ENCODE measurements at places on chromosomes 2 and 18. TPM values are rescaled to one million over a fixed set of nuclear protein-coding genes. Genes with fewer than 3 reads are reported as not detected.

GRCh38 chr18:46727177-46727576 lies 29.7 kb downstream of the ST8SIA5 start:
- no peaks in the 10 kb centered on the region for H3K36me3 ChIP-seq
- DNase-seq, result no peak

- no peaks in the 10 kb centered on the region for H3K4me1 ChIP-seq
- no peak overlapping the region for H3K27ac ChIP-seq
- no peak overlapping the region for H3K4me3 ChIP-seq
- H3K27me3 ChIP-seq, result no peaks in the 10 kb centered on the region
- H3K36me3 ChIP-seq, result no peaks in the 10 kb centered on the region
- peak; percentile 60 for DNase-seq
Measured at GRCh38 chr2:165843351-165843750, 49.3 kb upstream of the GALNT3 start.

- H3K4me1 ChIP-seq, result peaks cover 44% of the 10 kb centered on the region
- no peak overlapping the region for H3K27ac ChIP-seq
- H3K27me3 ChIP-seq, result no peaks in the 10 kb centered on the region
- peak; percentile 84 for DNase-seq
Measured at GRCh38 chr18:58858591-58859468, 5.8 kb upstream of the ZNF532 start.

DNA sequence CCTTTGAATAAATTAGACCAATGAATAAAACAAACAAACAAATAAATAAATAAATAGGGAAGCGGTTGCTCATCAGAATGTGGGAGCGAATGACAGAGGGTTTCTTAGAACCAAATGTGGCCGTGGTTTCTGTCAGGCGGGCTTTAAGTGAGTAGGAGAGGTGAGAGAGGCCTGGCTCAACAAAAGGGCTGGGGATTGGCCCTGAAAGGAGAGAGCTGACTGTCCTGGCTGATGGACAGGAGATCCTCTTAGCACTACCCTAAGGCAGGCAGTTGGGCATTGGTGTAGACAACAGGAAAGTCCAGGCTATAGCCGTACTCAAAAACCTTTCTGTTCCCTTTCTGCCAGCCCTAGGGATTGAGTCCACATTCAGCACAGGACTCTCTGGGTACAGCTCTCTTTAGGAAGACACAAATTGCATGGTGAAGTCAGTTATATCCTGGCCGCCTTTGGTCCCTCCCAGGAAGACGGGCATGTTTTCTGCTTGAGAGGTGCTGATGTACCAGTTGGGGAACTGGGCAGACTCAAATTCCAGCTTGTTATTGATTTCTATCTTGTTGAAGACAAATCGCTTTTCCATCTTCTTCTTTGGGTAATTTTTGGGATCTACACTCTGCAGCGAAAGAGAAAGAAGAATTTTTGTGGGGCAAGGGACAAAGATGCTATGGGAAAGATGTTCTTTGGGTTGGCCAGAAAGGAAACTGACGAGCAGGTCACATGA lies 6.5 kb downstream of the IL1B start:
- no peaks in the 10 kb centered on the region for H3K36me3 ChIP-seq
- no peak overlapping the region for H3K27ac ChIP-seq
- H3K4me3 ChIP-seq, result no peak overlapping the region
- no peak for DNase-seq
- H3K4me1 ChIP-seq, result no peaks in the 10 kb centered on the region

DNA sequence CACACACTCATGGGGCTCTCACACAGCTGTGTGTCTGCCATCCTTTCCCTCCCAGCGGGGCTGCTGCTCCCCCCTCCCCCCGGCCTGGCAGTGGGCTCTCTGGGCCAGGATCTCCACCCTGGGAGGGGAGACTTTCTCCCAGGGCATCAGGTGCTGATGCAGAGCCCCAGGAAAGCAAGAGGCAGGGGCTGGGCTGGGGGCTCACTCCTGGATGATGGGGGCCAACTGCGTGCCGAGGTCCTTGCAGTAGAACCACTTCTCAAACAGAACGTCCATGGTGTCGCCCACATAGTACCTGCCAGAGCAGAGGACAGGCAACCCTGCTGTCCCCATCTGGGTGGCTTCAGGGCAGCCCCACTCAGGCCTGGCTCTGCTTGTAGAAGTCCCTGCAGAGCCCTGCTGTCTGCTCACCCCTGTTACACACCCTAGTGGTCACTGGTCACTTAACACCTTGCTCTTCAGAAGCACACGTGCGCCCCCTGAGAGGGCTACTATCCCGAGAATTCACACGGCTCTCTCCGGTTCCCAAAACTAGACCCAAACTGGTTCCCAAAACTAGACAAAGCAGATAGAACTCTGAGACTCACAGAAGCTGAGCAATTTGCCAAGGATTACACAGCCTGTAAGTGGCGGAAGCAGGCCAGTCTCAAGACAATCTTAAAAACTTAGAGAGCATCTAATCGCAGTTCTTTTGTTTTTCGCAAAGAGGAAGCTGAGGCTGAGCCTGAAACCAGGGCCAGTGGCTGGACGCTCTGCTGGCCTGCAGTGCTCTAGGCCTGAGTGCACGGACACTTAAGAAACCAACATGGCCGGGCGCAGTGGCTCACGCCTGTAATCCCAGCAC lies 6.6 kb upstream of the OXER1 start:
- H3K27ac ChIP-seq, result no peak overlapping the region
- DNase-seq, result peak; percentile 52
- no peaks in the 10 kb centered on the region for H3K4me1 ChIP-seq
- no peak overlapping the region for H3K4me3 ChIP-seq
- H3K27me3 ChIP-seq, result no peaks in the 10 kb centered on the region

Gene ZEB2
- total RNA-seq, result 332 TPM

Gene GPAT2
- 1.2 TPM for total RNA-seq

Gene REG3A
- not detected for total RNA-seq

Gene VPS54
- 49.3 TPM for total RNA-seq

DNA sequence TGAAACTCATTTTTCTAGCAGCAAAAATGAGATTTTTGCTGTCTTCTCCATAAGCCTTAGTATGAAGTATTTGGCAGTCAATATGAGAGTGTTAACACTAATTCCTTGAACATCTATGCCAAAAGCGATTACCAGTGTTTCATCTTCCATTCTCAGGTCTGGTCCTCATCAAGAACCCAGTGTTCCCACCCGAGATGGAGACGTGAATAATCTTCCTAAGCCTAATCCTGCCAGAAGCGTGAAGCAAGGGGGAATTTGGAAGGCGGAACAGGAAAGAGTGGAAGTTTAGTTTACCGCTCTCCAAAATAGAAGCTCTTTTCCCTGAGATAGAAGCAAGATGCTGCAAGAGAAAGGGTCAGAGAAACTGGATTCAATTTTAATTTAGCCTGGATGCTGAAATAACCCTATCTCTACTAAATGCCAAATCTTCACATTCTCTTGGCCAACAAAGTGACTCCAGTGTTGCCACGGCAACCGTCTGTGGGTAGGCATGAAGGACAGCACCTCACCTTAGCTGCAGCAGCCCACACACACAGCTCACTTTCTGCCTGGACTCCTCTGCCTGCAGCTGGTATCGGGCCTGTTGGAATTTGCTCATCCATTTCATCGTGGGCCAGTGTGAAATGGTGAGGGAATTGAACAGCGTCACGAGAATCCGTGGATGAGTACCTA lies 711.1 kb downstream of the CBLN2 start:
- no peak for DNase-seq
- no peaks in the 10 kb centered on the region for H3K27me3 ChIP-seq
- H3K36me3 ChIP-seq, result no peaks in the 10 kb centered on the region
- H3K4me3 ChIP-seq, result no peak overlapping the region
- no peak overlapping the region for H3K27ac ChIP-seq

GRCh38 chr2:39424951-39425350 lies 12.1 kb downstream of the MAP4K3 start:
- H3K36me3 ChIP-seq, result no peaks in the 10 kb centered on the region
- H3K27me3 ChIP-seq, result no peaks in the 10 kb centered on the region
- no peak overlapping the region for H3K27ac ChIP-seq
- DNase-seq, result no peak

GRCh38 chr18:71001597-71001996 lies 712.8 kb downstream of the SOCS6 start:
- no peak for DNase-seq
- H3K4me1 ChIP-seq, result no peaks in the 10 kb centered on the region
- no peaks in the 10 kb centered on the region for H3K27me3 ChIP-seq
- H3K27ac ChIP-seq, result no peak overlapping the region

GRCh38 chr2:19073522-19073921 lies 284.9 kb downstream of the OSR1 start:
- DNase-seq, result no peak
- no peaks in the 10 kb centered on the region for H3K36me3 ChIP-seq
- no peak overlapping the region for H3K4me3 ChIP-seq
- H3K27ac ChIP-seq, result no peak overlapping the region

DNA sequence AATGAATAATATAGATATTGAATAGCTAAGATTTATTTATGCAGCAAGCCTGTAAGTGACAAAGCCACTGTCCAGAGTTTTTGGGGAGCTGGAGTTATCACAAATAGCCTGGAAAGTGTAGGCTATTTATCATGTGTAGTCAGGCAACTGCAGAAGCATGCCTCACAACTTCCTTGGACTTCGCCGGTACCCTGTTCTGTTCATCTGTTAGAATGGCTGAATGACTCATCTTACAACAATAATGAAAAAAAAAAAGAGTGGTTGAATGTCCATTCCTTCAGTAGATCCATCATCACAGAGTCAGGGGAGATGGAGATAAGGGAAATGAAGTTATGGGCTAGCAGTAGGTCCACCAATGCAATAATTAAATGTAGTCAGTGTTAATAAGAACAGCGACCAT lies 24.0 kb upstream of the ATP5MC3 start:
- H3K27me3 ChIP-seq, result peaks cover 13% of the 10 kb centered on the region
- DNase-seq, result no peak
- no peaks in the 10 kb centered on the region for H3K36me3 ChIP-seq
- no peak overlapping the region for H3K27ac ChIP-seq
- H3K4me1 ChIP-seq, result no peaks in the 10 kb centered on the region
- H3K4me3 ChIP-seq, result no peak overlapping the region

Gene SPP2
- not detected for total RNA-seq
